ENCODE measurements at places on chromosomes 6 and 20.
A peak's percentile ranks its signal among the peaks of the same experiment; 100 is the strongest.

DNA sequence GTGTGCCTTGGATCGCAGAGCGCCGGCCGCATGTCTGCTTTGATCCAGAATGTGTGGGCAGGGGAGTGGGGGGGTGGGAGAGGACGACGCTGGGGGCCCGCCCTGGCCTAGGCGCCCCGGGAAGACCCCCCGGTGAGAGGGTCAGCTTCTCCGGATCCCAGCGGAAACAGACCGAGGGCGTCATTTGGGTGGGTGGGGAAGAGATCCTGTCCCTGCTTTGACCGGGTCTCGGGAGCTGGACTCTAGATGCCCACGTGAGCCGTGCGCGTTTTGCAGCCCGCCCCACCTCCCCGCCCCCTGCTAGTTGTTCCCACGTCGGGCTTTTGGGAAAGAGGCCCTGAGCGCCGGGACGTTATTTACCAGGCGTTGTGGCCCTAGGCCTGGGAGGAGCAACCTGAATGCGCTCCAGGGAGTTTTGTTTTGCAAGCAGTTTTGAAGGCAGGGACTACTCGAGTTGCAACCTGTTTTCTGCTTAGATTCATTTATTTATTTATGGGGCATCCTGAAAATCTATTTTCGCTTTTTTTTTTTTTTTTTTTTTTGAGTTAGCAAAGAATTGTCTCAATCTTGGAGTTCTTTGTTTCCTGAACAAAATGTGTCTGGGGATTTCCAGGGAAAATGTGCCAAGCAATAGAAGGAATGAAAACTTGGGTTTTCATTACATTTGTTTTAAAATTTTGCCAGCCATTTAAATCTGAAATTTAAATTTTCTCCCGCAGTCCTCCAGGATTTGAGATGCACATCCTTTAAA lies 1.6 kb downstream of the DSP start:
- DNase-seq, result no peak

GRCh38 chr6:55941702-55942101 lies 66.3 kb upstream of the BMP5 start:
- DNase-seq, result no peak

DNA sequence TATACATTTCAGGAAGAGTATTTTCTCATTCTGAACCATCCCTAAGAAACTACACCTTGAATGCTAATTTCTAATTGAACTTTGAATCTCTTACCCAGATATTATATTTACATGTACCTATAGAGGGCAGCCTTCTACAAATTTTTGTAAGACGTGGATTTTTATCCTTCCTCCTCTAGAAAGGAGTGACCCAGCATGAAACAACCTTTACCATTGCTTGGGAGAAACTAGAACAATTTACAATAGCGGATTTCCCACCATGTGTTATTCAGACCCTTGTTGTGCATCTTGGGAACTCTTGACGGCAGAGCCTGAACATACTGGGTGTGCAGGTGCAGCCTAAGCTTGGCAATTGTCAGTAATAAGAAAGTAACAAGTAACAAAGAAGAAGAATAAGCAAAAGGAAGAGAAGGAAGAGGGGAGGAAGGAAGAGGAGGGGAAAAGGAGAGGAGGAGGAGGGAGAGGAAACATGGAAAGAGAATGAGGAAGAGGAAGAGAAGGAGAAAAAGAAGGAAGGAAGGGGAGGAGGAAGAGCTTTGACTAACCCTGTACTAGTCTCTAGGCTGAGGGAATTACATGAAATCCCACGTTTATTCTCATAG lies 10.8 kb upstream of the TAAR1 start:
- peak; percentile 23 for DNase-seq

- DNase-seq, result no peak
Measured at GRCh38 chr6:4162370-4162769, 27.0 kb upstream of the ECI2 start.

GRCh38 chr20:46900826-46901225 lies 6.2 kb downstream of the EYA2 start:
- no peak for DNase-seq

- DNase-seq, result no peak
Measured at GRCh38 chr20:54654450-54654849, 179.1 kb downstream of the DOK5 start.

DNA sequence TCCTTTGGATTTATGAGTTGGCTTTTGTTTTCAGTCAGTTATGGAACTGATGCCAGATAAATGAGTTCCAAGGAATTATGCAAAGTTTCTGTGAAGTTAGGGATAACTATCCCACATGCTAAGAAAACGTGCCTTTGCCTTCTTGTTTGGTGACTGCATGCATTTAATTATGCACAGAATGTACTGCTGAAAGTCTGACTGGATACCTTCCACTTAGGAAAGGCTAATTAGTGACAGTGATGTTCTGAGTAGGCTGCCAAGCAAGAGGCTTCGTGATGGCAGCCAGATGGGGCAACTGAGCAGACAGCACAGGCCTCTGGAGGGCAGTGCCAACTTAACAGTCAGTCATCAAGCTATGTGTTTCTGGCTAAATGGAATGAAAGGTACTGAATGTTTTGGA lies 289.9 kb downstream of the CD109 start:
- DNase-seq, result no peak

GRCh38 chr6:34964564-34964963 lies 75.5 kb downstream of the ANKS1A start:
- DNase-seq, result no peak

GRCh38 chr6:159988983-159989454 lies 20.1 kb downstream of the IGF2R start:
- DNase-seq, result no peak

DNA sequence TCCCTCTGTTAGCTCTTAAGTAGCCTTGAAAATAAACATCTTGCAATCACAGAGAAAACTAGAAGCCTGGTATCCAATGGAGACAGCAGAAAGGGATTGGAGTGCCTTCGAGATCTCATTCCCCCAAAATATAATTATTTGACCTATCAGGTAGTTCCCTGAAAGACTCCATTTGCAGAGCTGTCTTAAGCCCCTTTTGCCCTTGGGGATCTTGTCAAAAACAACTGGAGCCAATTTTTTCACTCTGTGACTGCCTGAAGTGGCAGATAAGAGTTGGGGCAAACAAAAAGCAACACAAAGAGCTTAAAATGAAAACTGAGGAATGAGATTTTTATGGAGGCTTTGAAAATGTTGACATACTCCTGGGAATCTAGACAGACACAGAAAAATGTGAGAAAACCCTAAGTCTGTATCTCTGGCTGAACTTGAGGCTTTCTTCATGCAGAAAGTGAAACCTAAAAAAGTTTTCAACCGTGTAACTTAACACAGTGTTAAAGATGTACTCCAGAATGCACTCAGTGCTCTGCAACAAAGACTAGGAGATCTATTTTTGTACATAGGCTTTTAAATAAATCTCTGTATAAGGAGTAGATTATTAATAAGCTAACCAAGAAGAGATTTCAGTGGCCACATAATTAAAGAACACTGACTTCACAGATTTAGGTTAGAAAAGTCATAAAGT lies 971.1 kb upstream of the MAN1A1 start:
- no peak for DNase-seq

DNA sequence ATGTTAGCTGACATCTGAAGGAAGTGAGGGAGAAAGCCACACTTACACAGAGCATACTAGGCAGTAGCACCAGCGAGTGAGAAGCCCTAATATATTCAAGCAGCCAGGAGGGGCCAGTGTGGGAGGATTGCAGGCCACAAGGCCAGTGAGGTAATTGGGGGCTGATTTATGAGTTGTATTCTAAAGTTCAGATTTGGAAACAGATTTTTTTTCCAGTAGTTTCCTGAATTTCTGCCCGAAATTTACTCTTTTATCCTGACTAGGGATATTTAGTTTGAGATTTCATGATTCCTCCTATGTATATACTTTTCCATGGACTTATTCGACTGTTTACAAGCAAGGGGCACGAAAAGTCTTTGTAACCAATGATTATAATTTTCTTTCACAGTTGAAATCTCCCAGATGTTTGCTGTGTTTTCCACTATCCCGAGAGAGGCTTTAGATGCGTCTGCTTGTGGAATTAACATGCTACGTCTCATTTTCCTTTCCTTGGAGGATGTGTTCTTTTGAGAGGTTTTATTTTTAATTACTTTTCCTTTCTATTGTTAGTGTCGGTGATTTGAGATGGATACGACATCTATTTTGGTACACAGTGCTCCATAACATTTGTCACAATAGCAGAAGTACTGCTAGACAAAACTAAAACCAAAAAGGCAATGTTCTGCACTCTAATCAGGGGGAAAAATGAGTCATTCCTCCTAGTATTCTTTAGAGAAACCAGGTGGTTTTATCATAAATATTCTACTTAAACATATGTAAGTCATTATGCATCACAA lies 356.3 kb upstream of the HSF2 start:
- no peak for DNase-seq

GRCh38 chr6:30885999-30886896 lies 1.9 kb downstream of the DDR1 start:
- no peak for DNase-seq

- no peak for DNase-seq
Measured at GRCh38 chr6:142255785-142256184, 46.0 kb upstream of the ADGRG6 start.

DNA sequence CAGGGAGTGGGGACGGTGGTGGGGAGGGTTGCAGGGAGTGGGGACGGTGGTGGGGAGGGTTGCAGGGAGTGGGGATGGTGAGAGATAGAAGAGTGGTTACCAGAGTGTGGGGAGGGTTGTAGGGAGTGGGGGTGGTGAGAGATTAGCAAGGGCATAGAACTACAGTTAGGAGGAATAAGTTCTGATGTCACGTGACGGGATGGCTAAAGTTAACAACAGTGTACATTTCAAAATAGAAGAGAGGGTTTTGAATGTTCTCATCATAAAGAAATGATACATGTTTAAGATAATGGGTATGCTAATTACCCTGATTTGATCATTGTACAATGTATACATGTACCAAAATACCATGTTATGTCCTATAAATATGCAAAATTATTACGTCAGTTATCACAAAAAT lies 57.6 kb upstream of the FRMD1 start:
- DNase-seq, result no peak

- DNase-seq, result no peak
Measured at GRCh38 chr6:12291071-12291838, 1.1 kb downstream of the EDN1 start.

DNA sequence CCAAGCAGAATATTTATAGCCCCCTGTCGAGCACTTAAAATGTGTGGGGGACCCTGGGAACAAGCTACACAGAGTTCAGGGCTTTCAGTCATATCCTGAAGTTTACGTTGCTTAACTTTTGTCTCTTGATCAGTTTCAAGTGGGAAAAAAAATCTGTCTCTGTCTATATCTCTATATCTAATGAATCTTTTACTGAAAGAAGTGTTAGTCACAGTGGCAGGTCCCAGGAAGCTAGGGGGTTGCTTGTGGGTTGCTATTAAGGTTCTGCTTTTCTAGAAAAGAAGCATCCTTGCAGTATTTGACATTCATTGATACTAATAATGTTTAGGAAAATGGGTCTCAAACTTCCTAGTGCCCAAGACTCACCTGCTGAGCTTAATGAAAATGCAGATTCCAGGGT lies 76.7 kb upstream of the CLDN20 start:
- DNase-seq, result no peak

GRCh38 chr6:35634316-35634715 lies 54.4 kb downstream of the FKBP5 start:
- DNase-seq, result no peak

DNA sequence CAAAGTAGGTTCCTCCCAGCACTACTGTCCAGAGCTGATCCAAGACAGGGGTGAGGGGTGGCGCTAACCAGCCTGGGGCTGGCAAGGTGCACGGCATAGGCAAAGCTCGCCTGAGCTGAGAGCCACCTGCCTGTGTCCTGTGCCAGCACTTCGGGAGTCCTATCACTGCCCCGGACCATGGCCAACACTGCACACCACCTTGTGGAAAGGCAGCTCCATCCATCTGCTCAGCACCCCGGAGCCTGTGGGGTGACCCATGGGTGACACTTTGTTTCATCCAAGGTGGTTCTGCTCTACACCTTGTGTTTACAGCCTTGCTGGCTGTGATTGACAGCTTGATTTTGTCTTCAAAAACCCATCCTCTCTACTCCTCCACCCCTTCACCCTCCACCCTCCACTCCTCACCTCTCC lies 32.9 kb upstream of the GATA5 start:
- DNase-seq, result no peak

Data from KG1 (cell line).